IMR-90 (cell line): ENCODE measurements at places on chromosomes 1 and 21.

GRCh38 chr1:183227422-183228346, 41.6 kb downstream of the LAMC2 start:
- DNase-seq, result peak; percentile 41

GRCh38 chr1:203072002-203072602, 13.7 kb downstream of the MYOG start:
- DNase-seq, result no peak

- DNase-seq, result no peak
These were observed 10.6 kb upstream of the OR2T33 start for GRCh38 chr1:248288391-248288790.

DNA sequence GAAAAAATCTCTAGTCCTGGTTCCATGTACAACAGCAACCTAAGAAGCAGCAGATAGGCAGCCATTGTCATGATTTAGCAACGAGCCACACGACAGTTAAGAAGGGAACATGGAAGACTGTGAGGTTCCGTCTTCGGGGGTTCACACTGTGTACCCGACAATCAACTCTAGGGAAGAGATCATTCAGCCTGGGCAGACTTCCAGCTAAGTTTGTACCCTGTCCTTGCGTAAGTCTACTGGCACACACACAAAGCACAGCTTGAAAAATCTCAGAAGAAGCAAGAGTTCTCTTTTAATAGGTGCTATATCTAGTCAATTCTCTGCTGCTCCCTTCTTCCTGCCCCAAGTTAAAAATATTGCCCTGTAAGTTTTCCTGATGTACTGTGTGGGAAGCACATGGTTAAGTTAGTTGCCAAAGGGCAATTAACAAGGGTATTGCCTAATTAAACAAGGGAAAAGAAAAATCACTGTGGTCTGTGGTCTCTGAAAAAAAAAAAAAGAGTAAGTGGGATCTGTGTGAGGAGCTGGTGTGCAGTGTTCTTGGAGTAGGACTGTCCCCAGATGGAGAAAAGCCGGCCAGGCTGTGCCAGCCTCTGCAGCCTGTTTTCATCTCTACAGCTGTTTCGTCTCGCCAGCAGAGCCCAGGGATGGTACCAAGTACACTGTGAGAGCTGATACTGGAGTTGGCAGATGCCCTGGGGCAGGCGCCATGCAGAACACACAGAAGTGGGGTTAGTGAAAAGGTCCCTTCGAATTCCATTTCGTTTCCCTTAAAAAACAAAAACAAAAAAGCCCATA, 6.4 kb upstream of the MYBPHL start:
- no peak for DNase-seq

DNA sequence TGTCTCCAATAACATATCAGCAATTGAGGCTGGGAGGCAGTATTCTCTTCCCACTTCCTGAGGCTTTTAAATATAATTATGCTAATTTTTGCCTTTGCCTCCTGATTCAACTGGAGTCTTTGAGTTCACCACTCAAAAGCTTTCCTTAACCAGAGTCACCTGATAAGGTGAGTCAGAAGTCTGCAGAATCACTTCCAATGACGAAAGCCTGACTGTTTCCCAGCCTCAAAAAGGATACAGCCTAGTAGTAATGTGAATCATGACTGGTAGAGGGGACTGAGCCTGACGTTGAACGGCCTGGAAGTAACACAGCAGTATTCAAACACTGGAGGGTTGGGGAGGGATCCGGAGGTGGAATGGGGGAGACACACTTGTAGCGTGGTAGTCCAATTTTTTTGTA, 10.4 kb upstream of the MRPL9 start:
- DNase-seq, result peak; percentile 72

- DNase-seq, result peak; percentile 36
These were observed 5.8 kb downstream of the PERM1 start for GRCh38 chr1:975896-976683.

DNA sequence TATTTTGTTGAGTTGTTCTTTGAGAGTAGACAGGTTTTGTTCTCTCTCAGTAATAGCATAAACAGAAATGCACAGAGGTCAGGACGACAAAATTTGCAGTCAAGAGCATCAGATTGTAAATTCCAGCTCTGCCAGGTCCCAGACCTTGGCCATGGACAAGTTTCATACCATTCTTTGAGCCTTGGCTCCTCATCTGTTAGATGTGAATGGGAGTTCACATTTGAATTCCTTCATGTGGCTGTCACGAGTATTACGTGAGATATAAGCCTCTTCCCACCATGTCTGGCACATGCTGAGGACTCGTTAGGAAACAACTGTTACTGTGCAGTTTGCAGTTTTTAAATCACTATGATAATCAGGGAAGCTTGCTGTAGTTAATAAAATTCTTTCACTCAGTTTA, 93.2 kb upstream of the KCTD3 start:
- peak; percentile 5 for DNase-seq

- peak; percentile 31 for DNase-seq
These were observed 73.2 kb downstream of the BCAR3 start for GRCh38 chr1:93608187-93609109.

DNA sequence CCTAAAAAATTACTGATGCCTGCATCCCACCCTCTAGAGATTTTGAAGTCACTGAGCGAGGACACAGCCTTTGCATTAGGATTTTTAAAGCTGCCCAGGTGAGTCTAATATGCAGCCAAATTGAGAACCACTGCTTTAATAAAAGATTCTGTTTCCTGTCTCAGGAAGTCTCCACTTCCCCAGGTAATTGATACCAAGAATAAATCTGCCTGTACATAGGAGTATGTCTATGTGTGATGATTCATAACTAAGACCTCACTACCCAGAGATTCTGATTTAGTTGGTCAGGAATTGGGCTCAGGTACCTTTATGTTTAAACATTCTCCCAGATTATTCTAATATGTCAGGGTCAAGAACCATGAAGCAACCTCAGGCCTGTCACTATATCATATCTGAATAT, 108.8 kb upstream of the ARTN start:
- DNase-seq, result no peak

DNA sequence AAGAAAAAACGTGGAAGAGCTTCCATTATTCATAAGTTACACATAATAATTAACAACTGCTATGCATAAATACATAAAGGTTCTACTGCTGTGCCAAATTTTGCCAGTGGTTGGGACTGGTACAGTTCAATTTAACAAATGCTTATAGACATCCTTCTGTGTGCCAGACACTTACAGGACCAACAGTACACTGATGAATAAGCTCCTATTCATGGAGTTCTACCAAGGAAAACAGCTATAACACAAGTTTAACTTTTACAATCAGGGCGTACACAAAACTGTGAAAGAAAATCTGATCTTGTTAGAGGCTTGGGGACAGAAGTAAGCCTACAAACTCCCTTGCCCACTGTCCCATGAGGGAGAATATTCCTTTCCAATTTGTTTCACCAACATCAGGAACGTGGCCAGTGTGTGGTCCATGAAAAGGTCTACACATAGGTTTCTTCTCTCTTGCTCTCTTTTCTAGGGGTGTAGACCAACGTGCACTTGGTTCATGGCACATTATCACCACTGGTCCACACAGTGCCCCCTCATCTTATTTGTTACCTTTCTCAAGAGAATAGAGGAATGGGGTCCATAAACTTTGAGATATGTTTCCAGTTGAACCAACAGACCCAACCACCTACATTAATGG, 10.1 kb downstream of the NRIP1 start:
- no peak for DNase-seq

- DNase-seq, result no peak
These were observed 243.4 kb downstream of the RGS7 start for GRCh38 chr1:241113557-241113956.

DNA sequence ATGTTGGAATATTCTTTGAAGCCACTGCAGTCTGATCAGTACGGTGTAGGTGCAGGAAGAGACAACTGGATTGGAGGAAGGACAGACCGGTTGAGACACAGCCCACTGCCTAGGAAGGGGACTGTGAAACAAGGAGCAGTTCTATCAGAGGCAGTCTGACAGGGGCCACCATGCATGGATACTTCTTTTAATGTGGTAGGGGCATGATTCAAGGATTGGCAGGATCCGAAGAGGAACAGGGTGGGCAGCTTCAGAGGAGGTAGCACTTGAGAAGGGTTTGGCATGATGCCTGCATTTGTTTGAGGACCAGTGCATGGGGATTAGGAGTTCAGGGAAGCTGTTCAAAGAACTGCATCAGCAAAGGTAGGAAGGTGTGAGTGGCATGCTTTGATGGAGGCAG, 167.9 kb downstream of the DYRK1A start:
- no peak for DNase-seq

GRCh38 chr1:92858564-92859399, 26.9 kb downstream of the RPL5 start:
- peak; percentile 85 for DNase-seq

- DNase-seq, result no peak
These were observed 3.7 kb downstream of the CAMTA1 start for GRCh38 chr1:6788946-6789345.

DNA sequence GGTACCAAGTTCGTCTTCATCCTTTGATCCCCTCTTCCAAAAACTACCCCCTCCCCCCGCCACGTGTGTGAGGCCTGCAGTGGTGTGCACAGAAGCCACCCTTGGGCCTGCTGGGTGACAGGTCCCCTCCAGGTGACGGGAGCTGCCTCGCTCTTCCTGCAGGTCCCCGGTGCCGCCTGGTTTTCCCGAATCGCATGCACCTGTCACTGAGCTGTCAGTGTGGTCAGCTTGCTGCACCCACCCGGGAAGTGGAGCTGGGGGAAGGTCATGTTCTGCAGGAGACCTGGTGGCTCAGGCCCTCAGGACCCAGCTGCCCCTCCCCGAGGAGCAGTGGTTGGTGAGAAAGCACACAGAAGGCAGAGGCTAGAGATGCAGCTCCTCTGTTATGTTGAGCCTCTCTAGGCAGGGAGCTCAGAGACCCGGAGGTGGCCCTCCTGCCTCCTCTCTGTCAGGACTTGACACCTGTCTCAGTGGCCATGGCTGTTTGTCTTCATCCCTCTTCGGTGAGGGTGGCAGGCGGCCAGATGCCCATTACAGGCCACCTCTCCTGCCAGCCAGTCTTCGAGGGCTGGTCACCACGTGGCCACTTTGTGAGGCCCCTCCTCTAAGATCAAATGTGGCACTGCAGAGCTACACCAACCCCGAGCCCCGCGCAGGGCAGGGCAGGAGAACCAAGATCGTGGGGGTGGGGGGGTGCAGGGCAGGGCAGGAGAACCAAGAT, 60.9 kb downstream of the SKI start:
- no peak for DNase-seq
